ENCODE measurements at places on chromosomes 13 and 19.
A peak's percentile ranks its signal among the peaks of the same experiment; 100 is the strongest.

GRCh38 chr19:29121684-29122083 lies 91.3 kb downstream of the UQCRFS1 start:
- DNase-seq, result peak; percentile 58

- DNase-seq, result no peak
Observed at GRCh38 chr19:18646535-18647370, 9.9 kb downstream of the KLHL26 start.

DNA sequence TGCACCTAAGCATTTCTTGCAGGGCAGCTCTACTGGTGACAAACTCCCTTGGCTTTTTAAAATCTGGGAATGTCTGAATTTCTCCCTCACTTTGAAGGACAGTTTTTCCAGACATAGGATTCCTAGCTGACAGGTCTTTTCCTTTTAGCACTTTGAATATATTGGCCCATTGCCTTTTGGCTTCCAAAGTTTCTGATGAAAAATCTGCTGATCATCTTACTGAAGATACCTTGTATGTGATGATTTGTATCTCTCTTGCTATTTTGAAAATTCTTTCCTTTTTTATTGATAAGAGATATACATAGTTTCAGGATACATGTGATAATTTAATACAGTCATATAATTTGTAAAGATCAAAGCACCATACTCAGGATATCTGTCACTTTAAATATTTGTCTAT lies 211.1 kb downstream of the ZIC5 start:
- DNase-seq, result no peak

DNA sequence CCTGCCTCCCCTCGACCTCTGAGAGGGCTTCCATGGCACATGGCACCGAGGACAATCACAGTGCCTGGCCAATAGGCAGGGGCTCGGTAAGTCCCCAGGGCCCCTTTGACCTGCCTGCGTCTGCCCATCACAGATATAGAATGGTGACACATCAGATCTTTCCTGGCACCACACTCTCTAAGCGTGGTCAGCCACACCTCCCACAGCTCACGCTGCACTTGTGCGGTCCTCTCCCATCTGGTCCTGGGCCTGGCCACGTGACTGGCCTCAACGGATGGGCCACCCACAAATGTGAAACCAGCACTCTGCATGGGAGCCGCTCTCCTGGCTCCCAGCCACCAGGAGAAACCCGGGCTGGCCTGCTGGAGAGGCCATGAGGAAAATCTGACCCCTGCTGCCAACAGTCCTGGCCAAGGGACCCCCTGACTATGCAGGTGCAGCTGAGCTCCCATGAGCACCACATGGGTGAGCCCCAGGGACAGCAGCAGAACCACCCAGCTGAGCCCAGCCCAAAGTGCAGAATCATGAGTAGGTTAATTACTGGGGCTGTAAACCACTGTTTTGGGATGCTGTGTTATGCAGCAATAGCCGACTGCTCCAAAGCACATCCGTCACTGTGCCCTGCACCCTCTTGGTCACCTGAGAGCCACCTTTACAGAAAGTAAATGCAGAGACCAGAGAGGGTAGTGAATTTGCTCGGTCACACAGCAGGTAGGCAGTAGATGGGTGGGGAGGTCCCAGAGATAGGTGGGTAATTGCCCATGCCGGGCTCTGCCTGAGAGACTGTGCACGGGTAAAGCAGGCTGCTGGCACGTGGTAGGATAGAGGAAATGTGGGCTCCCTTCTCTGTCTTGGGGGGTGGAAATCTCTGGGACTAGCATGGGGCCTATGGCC lies 9.7 kb upstream of the MEF2B start:
- DNase-seq, result no peak

DNA sequence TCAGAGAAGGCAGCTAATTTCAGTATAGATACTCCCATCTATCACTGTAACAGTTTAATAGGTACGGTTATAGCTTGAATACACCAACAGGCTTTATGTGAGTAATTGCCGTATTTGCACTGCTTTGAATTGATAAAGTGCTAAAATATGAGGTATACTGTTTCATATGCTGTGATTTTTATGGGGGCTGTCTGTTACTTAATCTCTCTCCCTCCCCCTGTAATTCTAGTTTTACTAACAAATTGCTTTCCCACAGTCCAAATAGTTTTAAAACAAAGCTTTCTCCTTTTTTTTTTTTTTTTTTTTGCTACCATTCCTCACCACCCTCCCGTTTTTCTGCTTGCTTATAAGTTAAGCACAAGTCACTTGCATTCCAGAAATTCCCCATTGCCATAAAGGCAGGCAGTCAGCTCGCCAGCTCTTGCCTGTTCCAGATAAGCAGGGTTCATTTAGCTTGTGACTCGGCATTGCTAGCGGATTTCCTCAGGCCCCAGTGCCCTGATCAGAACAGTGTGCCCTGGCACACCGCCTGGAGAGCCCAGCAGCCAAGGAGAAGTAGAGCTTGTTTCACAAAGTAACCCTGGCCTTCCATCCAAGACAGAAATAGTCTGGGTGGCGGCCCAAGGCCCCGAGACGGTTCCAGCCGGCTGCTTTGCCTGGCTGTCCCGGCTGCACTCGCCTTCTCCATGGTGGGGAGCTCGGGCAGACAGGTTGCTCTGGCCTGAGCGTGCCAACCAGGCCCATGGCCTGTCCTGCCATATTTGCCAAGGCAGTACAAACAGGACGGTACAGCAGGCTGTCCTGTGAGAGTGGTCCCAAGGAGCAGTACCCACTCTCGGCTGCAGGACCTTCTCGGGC lies 43.5 kb upstream of the NPAS1 start:
- peak; percentile 98 for DNase-seq

DNA sequence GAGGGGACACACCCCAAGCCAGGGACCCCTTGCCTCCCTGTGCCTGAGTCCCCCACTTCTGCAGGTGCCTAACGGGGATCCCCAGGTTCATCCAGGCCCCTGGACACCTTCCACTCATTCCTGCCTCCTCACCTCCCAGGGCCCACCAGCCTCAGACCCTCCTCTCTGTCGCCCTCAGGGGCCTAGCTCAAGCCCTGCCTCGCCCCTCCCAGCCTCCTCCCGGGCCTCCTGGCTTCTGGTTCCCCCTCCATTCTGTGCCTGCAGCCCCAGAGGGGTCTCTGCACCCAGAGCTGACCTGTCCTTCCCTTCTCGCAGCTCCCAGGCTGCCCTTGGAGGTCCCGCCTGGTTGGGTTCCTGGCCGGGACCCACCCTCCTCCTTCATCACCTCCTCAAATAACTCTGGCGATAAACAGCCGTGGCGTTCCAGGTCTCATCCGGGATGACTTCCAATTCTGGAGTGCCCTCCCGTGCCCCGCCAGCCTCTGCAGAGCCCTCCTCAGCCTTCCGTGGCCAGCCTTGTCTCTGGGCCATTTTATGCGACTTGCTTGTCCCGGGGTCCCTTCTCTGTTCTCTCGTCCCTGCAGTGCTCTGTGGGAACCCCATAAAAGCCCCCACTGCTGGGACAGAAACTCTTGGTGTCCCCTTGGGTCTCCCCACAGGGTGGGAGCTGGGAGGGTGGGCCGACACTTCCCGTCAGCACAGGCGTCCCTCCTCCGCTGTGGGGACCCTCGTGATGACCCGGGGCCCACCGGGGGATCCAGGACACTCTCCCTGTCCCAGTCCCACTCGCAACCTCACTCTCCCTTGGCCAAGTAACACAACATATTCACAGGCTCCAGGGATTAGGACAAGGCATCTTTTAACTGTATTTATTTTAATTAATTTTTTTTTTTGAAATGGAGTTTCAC lies 9.2 kb downstream of the JOSD2 start:
- DNase-seq, result no peak

GRCh38 chr19:57052081-57052480 lies 67.7 kb upstream of the USP29 start:
- DNase-seq, result no peak

- no peak for DNase-seq
Observed at GRCh38 chr19:55034751-55035150, 3.3 kb downstream of the GP6 start.

DNA sequence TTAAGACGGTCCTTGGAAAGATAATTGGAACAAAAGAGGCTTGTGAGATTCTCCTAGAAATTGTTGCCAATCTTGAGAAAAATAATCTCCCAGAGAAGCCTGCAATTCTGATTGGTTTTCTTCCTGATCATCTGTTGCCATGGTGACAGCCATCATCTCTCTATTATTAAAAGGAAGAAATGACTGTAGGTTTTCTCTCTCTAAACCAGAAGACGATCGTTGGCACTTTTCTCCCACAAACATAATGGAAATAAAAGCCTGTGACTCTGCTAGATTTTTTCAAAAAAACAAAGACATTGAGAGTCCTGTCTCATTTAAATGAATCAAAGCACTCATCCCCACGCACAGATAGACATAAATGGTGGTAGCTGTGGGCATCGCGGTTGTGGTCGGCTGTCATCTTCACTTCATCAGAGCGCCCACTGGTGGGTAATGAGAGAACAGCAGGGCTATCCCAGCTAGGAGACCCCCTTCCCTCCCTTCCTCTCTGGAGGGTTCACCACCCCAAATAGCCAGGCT lies 21.7 kb upstream of the CALM3 start:
- DNase-seq, result peak; percentile 44

DNA sequence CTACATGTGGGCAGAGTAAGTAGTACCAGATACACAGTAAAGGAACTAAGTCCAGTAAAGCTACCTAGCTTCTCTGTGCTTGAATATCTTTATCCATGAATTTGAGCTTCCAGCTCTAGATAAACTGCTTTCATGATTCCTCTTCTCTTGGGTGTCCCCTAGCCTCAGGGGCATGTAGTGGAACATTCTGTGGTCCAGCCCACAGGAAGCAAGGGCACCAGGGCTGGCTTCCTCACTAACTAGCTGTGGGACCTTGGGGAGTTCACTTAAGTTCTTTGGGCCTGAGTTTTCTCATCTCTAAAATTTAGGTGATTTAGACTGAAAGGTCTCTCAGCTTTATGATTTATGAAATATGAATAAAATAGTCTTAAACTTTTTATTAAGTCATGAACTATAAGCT lies 185.7 kb downstream of the KATNAL1 start:
- DNase-seq, result no peak

GRCh38 chr13:106468207-106468606 lies 67.3 kb downstream of the EFNB2 start:
- DNase-seq, result no peak

DNA sequence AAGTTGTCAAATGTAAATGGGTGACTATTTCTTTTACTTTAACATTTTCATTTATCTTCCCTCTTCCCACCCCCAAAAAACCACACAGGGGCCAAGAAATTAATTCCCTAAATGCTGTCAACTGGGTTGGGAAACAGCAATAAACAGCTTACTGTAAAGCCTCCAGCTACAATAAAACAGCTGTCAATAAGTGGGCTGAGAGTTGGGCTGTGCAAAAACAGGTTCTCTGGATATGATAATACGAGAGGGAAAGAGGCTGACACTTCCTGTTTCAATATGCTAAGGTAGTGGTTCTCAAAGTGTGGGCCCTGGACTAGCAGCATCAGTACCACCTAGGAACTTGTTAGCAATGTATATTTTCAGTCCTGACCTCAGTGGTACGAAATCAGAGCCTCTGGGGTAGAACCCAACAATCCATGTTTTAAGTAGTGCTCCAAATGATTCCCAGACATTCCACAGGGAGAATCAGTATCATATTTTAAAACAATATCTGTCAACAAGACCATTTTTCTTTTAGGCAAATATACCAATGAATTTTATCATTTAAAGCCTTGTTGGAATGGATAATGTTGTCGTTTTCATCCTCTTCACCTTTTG lies 8.4 kb downstream of the PCDH9 start:
- no peak for DNase-seq

- no peak for DNase-seq
Observed at GRCh38 chr13:99161512-99161911, 39.1 kb upstream of the UBAC2 start.

GRCh38 chr13:99045396-99045795 lies 67.5 kb upstream of the DOCK9 start:
- DNase-seq, result no peak

- DNase-seq, result no peak
Observed at GRCh38 chr13:71873418-71874247, 6.6 kb upstream of the DACH1 start.

GRCh38 chr13:36282821-36283432 lies 14.7 kb downstream of the CCDC169 start:
- peak; percentile 64 for DNase-seq

DNA sequence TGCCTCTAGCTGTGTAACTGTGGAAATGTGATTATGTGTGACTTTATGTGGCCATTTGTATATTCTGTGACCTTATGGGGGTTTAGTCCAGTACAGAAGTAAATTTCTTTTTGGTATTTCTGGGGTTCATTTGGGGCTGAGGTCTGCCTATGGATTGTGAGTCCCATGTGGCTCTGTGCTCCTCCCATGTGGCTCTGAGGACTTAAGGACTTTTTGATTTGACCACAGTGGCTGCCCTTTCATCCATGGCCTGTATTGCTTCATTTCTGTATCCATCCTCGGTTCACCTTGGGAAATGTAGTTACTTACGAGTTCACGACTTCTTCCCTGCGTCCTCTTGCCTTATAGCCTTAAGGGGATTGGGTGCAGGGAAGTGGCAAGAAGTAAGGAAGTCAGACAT lies 1.0 kb downstream of the ZNF420 start:
- DNase-seq, result no peak

- DNase-seq, result peak; percentile 30
Observed at GRCh38 chr19:33303791-33304345, 1.5 kb upstream of the CEBPA start.
